ENCODE measurements at places on chromosomes 5 and 9.
A peak's percentile ranks its signal among the peaks of the same experiment; 100 is the strongest.

DNA sequence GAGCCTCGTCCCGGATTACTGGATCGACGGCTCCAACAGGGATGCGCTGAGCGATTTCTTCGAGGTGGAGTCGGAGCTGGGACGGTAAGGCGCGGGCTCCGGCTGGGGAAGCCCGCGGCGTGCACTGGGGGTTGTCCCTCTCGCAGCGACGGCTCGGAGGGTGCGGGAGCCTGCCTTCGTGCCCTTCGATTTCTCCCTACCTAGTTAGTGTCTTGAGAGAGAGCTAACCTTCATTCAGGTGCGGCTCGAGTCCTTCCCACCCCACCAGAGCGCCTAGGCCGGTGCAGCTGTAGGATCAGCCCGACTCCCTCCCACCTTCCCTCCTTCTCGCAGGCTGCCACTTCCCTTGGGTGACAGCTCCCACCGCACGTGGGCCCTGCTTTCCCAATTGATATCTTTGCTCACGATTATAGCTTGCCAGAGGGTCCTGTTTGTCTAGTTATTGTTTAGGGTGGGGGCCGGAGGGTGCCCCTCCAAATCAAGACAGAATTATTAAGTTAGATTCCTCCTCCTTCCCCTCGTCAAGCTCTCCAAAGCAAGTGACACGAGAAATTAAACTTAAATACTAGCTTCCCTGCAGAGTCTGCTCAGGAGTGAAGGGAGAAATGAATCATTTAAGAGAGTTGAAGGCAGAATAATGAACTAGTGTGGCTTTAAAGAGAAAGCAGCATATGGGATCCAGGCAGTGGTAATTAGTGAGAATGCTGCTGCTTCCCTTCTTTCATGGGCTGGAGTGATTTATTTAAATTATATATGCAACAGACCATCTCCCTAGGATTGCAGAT, 569 bp downstream of the CAMK4 start:
- DNase-seq = no peak

- peak; percentile 33 for DNase-seq
Measured at GRCh38 chr9:87796196-87796595, 70.3 kb downstream of the CTSL start.

GRCh38 chr9:34372467-34373011, 4.2 kb downstream of the MYORG start:
- DNase-seq = no peak

GRCh38 chr5:74127381-74128320, 501.7 kb downstream of the ARHGEF28 start:
- DNase-seq = no peak

DNA sequence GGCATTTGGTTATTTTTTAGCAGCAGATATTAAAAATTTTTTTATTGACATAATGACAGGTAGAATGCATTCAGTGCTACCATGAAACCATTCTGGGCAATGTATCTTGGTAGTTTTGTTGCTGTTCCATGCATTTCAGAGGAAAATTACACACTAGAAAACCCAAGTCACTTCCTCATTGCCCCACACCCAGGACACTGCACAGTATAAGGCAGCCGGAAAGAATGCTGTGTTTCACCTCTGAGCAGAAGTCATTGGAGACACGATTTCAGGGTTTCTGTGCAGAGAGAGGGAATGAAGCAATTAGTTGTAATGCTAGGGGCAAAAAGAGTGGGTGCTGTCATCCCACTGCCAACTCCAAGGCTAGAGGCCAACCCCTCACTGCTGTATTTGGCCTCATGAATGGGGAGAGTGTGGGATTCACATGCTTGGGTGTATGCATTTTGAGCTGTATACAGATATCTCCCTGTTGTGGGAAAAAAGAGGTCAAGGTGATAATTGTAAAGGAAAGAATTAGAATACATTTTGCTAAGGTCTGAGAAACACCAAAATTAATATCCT, 290.5 kb downstream of the BNC2 start:
- DNase-seq = no peak

Data from SK-MEL-5 (cell line).